Dorsolateral prefrontal cortex (tissue), 122 donors: ENCODE measurements at places on chromosomes 7 and 10.

DNA sequence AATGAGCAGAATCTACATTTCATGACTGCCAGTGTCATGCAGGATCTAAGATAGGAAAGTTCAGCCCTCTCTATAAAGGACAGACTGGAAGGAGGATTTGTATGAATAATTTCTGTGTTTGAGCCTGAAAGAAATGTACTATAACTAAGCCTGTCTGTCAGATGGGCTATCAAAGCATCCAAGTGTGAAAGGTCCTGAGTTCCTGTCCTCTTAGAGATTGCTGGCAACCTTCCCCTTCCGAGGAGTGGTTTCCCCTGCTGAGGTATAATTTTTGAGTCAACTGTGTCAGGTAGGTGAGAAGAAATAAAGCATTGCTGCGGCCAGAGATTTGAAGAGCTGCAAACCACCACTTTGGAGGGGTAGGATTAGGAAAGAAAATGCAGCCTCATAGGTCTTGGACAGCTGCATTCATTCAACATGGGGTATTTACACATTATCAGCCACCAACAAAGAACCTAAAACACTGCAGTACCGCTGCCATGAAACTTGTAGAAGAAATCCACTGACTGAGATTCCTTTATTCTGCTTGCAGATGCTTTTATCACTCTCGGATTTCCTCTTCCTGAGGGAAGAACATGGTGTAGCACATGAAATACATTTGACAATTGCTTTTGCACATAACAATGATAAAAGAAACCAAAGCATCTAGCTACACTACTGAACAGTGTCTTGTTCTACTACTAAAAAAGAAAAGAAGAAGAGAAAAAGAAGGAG is 189.1 kb downstream of the DGKI start:
- DNase-seq, result no peak

DNA sequence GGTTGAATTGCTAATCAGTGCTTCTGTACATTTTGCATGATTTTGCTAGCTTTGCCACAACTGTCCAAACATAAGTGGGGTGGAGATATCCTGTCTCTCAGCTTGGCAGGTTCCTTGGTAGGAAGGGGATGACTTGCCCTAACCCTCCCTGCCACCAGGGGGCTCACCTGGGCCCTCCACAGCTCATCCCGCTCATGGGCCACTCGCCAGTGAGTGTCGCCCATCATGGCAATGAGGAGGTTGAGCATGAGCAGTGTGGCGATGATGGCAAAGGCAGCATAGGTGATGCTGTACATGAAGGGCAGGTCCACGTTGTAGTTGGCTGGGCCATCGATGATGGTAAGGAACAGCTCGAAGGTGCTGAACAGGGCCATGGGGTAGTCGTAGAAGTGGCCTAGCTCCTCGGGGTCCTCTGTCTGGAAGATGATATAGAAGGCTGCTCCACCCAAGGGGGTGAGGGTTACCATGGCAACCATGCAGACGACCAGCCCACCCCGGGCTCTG is 12.2 kb downstream of the TRPV6 start:
- DNase-seq, result no peak

DNA sequence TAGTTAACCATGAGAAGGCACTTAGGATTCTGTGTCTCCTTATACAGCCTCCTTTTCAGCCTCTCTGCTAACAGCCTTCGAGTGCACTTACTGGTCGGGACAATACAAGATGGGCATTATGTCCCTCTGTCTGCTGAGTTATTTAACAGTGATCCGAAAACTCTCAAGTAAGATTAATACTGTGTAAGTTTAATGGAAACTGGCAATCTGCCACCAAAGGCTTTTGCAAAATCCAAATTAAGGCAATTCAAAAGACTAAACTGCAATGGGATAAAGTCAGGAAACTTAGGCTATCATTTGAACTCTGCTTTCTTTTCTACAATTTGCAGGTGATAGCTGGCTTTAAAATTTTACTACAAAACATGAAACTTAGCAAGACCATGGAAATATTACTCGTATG is 477.8 kb downstream of the TFEC start:
- no peak for DNase-seq

DNA sequence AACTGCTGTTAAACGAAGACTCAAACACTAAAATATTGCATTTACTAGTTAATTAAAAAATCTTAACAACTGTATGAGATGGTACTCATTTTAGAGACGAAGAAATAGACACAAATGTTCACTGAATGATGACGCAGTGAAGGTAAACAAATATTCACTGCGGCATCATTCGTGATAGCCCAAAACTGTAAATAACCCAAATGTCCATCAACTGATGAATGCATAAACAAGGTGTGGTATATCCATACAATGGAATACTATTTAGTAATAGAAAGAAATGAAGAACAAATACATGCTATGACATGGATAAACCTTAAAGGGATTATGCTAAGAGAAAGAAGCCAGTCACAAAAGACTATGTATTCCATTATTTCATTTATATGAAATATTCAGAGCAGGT is 51.4 kb downstream of the CDK6 start:
- no peak for DNase-seq

GRCh38 chr7:12493863-12494686 is 76.4 kb upstream of the SCIN start:
- DNase-seq, result no peak

DNA sequence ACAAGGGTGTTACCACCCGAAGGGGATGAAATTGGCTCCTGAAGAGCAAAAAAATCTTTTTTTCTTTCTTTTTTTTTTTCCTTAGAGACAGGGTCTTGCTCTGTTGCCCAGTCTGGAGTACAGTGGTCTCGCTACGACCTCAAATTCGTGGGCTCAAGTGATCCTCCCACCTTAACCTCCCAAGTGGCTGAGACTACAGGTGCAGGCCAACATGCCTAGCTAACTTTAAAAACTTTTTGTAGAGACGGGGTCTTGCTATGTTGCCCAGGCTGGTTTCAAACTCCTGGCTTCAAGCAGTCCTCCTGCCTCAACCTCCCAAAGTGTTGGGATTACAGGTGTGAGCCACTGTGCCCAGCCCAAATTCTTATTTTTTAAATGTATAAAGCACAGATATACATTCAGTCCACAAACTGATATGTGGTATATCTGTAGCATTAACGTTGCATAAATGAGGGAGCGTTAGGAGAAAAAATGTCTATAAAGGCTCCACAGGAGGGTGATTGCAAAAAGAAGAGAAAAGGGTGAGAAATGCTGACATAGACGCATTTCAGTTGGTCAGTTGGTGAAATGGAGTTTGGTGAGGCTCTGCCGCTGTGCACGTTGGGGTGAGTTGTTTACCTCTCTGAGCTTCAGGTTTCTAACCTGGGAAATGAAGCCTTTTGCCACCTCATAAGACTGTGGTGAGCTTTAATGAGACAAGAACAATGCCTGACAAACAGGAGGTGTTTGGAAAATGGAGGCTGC is 100.7 kb upstream of the PODXL start:
- no peak for DNase-seq

DNA sequence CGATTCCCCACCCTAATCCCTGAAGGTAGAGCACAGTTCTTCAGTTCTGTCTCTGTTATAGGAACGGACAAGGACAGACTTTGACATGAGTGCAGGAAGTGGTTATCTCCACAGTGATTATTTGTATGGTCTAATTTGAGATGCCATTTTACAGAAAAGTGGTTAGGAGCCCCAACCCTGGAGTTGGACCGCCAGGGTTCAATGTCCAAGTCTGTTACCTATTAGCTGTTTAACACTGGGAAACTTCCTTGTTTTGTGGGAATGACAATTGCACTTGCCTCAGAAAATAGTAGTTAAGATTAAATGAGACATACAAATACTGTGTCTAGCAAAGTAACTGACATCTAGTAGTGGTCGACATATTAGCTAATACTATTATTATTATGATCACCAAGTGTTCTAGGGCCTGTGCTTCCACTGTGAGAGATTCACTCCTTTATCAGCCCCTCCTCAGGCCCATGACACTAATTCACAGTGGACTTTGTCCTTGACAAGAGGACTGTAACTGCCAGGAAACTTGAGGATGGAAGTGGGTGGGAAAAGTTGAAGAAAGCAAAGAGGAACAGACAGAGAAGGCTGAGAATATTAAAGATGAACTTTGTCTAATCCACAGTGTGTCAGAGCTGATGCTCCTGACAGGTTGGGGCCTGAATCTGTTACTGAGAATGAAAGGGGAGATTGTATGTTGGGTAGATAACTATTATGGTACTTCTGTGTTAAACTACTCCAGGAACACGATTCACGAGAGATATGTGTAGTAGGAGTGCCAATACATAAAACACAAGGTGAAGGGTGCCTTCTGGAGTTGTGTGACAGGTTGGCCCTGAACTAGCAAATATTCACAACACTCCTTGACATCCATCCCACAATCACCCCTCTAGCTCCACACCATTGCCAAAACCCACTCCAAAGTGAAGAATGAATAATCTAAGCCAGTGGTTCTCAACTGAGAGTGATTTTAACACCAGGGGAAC is 66.4 kb downstream of the TAC1 start:
- no peak for DNase-seq

- DNase-seq, result peak; percentile 98
Measured at GRCh38 chr7:66740302-66740979, at the start of gene RABGEF1. Gene RABGEF1 (plus strand): TSS chr7:66740733. CDS start chr7:66771900, 31,167 bp downstream.

GRCh38 chr7:44561962-44562621 is 11.6 kb downstream of the DDX56 start:
- no peak for DNase-seq

DNA sequence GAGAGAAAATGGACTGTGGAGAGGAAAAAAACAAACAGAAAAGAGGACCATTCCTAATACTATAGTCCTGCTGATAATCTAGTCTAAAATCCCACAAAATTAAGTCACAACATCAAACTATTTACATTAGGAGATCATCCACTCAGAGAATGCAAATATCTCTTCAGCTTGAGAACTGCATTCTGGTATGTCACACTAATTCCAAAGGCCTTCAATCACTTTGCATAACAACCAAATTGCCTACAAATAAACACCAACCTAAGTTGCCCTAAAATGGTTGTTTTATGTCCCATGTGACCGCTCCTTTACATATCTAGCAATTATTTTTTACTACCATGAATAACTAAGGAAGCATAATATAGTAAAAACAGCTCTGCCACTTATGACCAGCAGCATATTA is 264.3 kb downstream of the CACNA2D1 start:
- DNase-seq, result no peak

GRCh38 chr10:88067737-88068136 is 204.3 kb downstream of the PTEN start:
- no peak for DNase-seq

DNA sequence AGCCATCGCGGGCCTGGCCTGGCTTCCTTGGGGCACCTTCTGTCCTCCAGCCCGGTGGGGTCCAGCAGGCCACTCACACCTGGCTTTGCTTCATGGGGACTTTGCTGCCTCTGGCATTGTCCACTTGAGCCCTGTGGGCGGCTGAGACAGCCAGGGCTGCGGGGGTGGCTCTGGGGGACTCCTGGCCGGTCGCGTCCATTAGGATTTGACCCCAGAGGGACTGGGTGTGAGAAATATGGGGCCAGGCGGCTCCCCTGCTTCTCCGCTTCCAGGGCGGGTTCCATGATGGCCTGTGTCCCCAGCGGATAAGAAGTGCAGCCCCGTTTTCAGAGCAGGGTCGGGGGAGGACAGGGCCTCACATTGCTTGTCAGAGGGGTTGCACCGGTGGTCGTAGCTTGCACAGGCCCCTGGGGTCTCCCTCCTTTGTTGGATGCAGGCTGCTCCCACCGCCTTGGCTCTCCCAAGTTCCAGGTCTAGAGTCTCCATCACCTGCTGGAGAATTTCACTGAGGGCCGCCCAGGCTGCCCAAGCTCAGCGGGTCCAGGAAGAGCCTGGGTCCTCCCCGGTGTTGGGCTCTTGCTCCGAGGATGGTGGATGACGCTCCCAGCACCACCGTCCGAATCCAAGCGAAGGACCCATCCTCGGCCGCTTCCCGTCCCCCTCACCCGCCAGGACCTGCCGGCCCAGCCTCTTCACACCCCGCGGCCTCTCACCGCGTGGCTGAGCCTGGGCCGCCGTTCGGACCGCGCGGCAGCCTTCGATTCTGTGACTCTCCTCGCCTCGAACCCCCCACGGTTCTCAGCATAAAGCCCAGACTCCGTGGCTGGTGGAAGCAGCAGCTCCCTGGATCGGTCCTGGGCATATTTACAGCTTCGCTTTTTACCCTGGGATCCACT is 140.1 kb downstream of the DYNC2I1 start:
- DNase-seq, result no peak

DNA sequence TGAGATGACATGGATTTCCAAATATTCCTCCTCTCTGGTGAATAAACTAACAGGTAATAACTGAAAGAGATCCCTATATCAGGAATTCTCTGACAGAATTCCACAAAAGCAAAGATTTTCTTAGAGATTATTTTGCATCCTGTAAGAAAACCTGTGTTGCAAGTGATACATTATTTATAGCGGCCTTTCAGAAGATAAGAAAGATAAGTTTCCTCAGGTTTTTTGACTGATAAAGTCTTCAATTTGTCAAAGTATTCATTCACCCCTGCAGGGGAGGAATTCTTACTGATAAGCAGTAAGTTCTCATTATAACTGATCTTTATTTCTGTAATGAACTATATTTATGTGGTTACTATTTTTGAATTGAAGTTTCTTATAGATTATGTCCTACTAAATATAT is 554.0 kb downstream of the ARL4A start:
- no peak for DNase-seq

DNA sequence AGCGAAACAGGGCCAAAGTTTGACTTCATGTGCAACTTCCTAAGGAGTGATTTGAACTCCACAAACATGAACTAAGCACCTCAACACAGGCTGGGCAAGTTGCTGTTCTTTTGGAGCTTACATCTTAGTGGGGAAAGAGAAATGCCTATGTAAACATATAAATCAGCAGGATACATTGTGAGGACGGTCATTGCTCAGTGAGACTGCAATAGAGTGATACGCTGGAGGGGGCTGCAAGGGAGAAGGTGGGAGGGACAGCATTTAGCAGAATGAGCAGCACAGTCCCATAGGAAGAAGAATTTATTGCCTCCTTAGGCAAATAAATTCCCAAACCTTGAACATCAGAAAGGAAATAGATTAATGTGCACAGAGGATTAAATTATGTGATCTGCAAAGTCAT is 90.0 kb downstream of the EGFR start:
- no peak for DNase-seq

- DNase-seq, result no peak
Measured at GRCh38 chr7:46545790-46546189, 624.7 kb upstream of the IGFBP3 start.

GRCh38 chr7:118511146-118511545 is 286.6 kb downstream of the ANKRD7 start:
- no peak for DNase-seq
